ENCODE measurements at places on chromosomes 5 and 9. TPM values are rescaled to one million over a fixed set of nuclear protein-coding genes. Genes with fewer than 3 reads are reported as not detected.

Gene CCNO
- total RNA-seq, result not detected

Gene NSG2
- total RNA-seq, result not detected

Gene C5orf22
- 22.4 TPM for total RNA-seq

Gene LCN1
- not detected for total RNA-seq

Gene TMOD1
- total RNA-seq, result under 0.01 TPM

Gene FRMD3
- total RNA-seq, result 0.44 TPM

Gene WNT8A
- not detected for total RNA-seq

Gene DBN1
- total RNA-seq, result 183 TPM

Gene ECM2
- total RNA-seq, result 5.7 TPM

Gene GPR150
- total RNA-seq, result 0.66 TPM

Gene STPG3
- total RNA-seq, result 0.66 TPM
